ENCODE measurements at places on chromosomes 6 and 20.
A peak's percentile ranks its signal among the peaks of the same experiment; 100 is the strongest.

GRCh38 chr20:25032065-25032477 is 25.9 kb downstream of the ACSS1 start:
- DNase-seq = no peak

GRCh38 chr6:37706749-37707148 is 9.1 kb upstream of the MDGA1 start:
- DNase-seq = no peak

GRCh38 chr20:58294497-58295455 is 14.7 kb upstream of the RAB22A start:
- DNase-seq = no peak

DNA sequence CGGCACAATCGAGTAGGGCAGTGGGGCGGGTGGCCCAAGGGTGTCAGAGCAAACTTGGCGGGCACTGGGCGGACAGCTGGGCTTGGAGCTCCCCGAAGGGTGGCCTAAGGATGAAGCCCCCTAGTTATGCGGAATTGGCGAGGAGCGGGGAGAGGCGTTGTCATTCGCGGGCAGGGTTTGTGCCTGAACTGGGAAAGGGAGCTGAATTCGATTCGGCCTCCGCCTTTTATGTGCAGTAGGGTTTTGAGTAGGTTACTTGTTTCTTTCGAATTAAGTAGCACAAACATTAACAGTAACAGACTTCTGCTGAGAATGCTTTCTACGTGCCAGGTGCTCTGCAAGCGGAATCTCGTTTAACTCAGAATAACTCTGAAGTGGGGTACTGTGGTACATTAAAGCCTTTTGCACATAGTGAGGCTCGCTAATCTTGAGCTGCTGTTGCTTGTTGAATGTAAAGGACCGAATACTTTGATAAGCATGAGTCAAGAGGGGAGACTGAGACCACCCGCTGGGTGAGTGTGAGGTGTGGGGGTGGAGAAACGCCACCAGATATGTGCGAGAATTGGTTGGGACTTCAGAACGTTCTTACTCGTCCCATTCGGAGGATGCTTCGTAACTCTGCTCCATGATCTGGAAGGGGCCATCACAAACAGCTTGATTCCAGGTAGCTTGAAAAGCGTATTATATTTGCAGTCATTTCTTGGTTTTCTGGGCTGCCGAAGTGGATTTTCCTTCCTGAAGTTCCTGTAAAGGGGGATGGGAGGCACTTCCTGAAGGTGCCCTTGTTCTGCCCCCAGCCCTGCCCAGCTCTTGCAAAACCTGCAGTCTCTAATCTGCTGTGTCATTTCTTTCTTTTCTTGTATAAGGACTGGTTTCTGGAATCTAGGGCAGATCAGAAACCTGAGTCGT is 833 bp downstream of the RAB5IF start:
- no peak for DNase-seq

- no peak for DNase-seq
Observed at GRCh38 chr20:29443819-29444218, 1813.6 kb upstream of the DEFB115 start.

- peak; percentile 68 for DNase-seq
Observed at GRCh38 chr20:63955281-63955826, 862 bp downstream of the UCKL1 start.

- DNase-seq = no peak
Observed at GRCh38 chr6:163646133-163646532, 231.6 kb downstream of the QKI start.

- no peak for DNase-seq
Observed at GRCh38 chr20:50813801-50814200, 18.9 kb downstream of the BCAS4 start.

- DNase-seq = no peak
Observed at GRCh38 chr20:62418709-62419487, 8.4 kb downstream of the RBBP8NL start.

GRCh38 chr6:19802656-19803055 is 34.5 kb upstream of the ID4 start:
- no peak for DNase-seq

DNA sequence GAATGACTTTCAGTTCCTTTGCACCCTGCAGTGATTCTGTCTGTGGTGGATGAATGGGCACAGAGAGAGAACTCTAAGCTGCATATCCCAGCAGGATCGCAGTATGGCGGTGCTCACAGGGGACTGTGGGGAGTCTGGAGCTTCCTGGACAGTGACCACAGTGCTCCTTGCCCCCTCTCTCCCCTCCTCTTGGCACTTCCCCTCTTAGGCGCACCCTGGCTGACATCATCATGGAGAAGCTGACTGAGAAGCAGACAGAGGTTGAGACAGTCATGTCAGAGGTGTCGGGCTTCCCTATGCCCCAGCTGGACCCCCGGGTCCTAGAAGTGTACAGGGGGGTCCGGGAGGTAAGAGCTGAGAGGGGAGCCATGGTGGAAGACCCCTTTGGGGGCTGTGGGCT is 8.6 kb downstream of the BYSL start:
- DNase-seq = no peak
